Stimulated activated CD8-positive, alpha-beta memory T cell treated with anti-CD3 and anti-CD28 coated beads, Interleukin-4, amount 100 ng/mL, for 1 hour (primary cell): ENCODE measurements at places on chromosomes 7 and 10.

GRCh38 chr7:29502133-29502532, 61.5 kb upstream of the PRR15 start:
- DNase-seq = no peak

DNA sequence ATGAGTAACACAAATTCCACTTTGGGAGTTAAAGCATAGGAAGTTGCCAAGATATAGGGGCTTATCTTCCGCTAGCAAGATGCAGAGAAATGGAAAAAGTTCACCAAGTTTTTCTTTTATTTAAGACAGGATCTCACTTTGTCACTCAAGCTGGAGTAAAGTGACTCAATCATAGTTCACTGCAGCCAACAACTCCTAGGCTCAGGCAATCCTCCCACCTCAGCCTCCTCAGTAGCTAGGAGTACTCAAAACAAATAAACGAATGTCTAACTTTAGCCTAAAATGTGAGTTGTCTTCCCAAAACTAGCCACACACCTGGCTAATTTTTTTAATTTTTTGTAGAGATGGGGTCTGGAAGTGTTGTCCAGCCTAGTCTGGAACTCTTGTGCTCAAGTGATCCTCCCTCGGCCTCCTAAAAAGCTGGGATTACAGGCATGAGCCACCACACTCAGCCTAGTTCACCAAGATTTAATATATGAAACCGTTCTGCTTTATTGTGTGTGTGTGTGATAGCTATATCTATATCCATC, 9.9 kb downstream of the VIM start:
- no peak for DNase-seq

- no peak for DNase-seq
Observed at GRCh38 chr7:130741331-130741995, 7.5 kb upstream of the KLF14 start.

- no peak for DNase-seq
Observed at GRCh38 chr7:132430041-132430855, 146.0 kb downstream of the PLXNA4 start.

- no peak for DNase-seq
Observed at GRCh38 chr7:84231157-84231556, 36.6 kb upstream of the SEMA3A start.

DNA sequence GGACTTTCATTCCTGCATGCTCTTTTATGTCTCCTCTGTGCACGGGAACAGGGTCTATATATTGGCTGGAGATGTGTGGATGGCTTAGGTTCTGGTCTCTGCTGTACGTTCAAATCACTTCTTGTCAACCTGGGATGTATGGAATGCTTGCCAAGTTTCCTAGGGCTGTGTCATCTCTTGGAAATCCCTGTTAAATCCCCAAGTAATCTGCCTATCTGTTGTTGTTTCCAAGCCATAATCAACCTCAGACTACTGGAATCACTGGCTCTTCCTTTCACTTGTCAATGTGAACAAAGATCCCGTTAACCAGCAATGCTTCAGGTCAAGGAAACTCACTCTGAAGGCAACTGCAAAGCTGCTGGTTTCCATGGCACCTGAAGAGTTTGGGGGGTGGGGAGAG, 93.3 kb upstream of the FAM171A1 start:
- no peak for DNase-seq

- DNase-seq = no peak
Observed at GRCh38 chr7:11332186-11332864, 358.7 kb downstream of the PHF14 start.

DNA sequence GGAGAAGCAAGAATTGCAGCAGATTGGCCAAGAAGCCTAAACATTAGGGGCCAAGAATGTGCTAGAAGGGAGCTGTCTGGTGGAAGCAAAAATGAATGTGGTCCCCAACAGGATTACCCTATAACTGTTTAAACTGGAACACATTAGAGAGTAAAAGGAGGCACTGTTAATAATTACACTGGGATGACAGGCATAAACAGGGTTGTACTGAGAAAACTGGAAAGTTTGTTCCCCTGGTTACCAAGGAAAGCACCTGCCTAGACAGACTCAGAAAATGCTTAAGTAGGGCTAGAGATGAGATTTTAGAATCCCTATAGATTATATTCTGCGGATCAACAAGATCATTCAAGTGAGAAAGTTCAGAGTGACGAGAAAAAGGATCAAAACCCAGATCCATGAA, 100.8 kb downstream of the CTTNBP2 start:
- DNase-seq = no peak

DNA sequence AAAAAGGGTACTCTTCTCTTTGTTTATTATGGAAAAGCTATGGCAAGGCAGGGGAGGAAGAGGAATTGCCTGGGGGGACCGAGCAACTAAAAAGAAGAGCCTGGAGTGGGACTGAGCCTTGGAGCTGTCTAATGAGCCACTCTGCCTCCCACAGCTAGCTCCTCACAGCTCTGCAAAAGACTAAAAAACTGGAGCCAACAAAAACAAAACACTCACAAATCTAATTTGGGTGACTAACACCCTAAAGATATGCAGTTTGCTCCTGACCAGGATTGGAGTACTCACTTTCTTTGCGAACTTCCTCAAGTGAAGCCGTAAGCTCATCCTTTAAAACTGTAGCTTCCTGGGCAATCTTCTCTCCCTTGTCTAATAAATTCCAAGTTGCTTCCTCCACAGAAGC, 89.4 kb downstream of the CTNNA3 start:
- no peak for DNase-seq

GRCh38 chr10:7285522-7286322, 125.1 kb downstream of the SFMBT2 start:
- DNase-seq = no peak

GRCh38 chr7:92781117-92781720, 55.2 kb downstream of the CDK6 start:
- no peak for DNase-seq

GRCh38 chr10:86500846-86501245, 20.7 kb downstream of the WAPL start:
- no peak for DNase-seq

GRCh38 chr7:24755541-24756407, 1.5 kb downstream of the GSDME start:
- no peak for DNase-seq

DNA sequence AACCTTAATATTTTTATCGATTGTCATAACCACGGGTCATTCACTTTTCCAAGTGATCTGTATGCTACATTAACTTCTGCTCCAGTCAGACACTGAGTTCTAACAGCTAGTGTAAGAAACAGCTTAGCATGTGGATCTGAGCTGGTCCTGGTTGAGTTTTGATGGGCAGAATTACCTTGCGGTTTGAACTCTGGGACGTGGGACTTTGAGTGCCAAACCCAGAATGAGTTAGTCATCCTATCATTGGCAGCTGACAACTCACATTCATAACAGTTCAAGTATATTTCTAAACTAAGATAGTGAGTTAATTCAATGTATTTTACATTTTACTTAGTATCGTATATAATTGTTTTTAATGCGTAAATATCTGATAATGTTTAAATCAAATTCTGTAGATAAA, 43.2 kb downstream of the C7orf33 start:
- no peak for DNase-seq

DNA sequence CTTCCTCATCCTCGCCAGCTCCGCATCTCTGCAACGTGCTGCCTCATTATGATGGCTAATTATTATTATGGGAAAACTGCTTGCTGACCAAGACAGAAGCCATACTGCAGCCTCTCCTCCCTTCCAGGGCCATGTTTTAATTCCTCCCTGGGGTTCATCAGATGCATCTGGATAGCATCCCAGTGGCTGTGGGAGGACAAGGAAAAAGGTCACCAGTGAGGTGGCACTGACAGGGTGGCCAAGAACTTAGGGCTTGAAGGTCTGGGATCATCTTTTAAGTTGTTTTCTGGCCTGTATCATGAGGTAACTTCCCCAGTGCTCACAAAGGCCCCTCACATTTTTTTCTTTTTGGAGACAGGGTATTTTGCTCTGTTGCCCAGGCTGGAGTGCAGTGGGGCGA, 39.6 kb downstream of the KCNH2 start:
- no peak for DNase-seq

DNA sequence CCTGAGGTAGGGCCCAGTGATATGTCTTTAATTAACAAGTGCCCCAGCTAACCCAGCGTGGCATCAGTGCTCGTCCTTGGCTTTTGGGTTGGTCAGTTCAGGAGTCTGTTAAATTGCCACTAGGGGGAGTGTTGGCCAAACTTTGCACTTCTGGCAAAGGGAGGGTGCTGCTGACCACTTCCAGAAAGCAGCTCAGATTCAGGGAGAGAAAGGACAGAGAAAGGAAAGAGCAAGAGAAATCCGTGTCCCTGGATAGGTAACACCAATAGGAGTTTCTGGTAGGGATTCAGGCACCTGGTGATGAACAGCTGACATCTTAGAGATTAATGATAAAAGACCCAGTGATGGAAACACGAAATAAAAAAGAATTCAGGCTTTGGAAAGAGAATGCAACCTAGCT, 243.1 kb upstream of the AOAH start:
- no peak for DNase-seq

DNA sequence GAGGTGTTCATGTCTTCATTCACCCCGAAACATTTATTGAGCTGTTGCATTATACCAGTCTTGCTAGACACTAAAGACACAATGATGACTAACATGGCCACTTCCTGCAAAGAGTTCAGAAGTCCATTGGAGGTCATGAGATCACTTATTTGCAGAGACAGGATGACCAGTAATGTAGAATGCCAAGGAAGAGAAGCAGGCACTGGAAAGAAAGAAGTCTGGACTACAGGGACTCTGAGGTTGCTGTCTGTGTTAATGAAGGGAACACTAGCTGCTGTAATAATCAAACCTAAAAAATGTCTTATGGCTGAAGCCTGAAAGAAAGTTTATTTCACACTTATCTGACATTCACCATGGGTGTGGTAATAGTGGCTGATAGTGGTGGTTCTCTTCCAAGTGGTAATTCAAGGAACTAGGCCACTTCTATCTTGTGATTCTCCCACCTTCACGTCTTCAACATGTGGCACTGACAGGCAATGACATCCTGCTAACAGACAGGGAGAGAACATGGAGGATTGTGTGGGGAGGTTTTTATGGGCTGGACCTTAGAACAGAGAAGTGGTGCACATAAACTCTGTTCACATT, 89.2 kb upstream of the MKLN1 start:
- DNase-seq = no peak

DNA sequence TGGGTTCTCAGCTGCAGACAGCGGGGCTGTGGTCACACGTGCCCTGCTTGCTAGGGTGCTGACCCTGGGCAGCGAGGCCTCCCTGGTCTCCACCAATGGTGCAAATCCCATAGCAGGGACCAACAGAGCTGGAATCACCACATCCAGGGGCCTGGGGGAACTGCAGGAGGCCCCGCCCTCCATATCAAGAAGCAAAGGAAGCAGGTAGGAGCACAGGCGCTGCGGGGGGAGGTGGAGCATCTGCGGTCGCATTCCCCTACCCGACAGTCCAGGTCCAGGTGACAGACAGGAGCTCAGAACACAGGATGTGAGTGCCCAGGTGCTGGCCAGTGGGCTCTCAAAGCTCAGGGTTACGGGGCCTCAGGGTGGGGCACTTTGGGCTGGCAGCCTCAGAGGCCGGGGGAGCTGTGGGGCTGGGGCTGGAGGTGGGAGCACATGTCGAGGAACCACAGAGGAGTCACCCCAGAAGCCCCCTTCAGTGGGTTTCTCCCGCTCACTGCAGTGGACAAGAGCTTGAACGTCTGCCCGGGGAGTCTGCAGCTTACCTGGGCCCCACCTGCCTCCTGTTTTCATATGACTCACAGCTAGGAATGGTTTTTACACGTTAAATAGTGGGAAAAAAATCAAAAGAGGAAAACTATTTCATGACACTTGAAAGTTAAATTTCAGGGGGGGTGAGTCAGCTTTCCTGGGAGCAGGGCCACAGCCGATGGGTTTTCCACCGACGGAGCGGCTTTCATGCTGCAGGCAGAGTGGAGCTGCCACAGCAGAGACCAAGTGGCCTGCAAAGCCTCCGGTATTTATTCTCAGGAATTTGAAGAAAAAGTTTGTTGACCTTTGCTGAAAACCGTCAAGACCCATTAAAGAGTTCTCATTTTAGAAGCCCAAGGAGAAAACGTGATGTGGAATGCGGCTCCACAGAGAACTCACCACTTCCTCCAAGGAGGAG, 148.7 kb upstream of the PPP2R2D start:
- no peak for DNase-seq

DNA sequence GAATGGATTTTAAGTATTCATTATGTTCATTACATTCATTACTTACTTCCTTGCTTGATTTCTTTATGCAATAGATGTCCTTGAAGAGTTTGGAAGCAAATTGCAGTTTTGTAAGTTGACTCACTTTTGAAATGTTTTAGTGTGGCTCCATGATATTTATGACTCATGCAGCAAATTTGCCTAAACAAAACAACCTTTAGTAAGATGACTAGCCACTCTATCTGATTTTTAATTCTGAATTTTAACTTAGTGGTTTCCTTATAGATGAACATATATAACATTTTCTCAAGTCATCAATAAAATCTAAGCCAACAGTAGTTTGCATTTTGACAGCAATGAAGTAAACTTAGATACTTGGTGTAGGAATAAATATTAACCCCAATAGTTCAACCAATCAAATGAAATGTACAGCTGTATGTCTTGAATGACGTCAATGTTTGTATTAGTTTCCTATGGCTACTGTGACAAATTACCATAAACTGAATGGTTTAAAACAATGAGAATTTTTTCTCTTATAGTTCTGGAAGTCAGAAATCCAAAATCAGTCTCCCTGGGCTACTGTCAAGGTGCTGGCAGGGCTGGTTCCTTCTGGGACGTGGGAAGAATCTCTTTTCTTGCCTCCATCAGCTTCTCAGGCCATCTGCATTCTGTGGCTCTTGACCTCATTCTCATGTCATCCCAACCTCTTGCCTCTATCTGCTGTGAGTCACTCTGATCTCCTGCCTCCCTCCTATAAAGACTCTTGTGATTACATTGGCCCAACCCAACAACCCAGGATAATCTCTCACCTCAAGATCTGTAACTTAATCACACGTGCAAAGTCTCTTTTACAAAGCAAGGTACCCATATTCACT, 73.4 kb downstream of the AHR start:
- no peak for DNase-seq

DNA sequence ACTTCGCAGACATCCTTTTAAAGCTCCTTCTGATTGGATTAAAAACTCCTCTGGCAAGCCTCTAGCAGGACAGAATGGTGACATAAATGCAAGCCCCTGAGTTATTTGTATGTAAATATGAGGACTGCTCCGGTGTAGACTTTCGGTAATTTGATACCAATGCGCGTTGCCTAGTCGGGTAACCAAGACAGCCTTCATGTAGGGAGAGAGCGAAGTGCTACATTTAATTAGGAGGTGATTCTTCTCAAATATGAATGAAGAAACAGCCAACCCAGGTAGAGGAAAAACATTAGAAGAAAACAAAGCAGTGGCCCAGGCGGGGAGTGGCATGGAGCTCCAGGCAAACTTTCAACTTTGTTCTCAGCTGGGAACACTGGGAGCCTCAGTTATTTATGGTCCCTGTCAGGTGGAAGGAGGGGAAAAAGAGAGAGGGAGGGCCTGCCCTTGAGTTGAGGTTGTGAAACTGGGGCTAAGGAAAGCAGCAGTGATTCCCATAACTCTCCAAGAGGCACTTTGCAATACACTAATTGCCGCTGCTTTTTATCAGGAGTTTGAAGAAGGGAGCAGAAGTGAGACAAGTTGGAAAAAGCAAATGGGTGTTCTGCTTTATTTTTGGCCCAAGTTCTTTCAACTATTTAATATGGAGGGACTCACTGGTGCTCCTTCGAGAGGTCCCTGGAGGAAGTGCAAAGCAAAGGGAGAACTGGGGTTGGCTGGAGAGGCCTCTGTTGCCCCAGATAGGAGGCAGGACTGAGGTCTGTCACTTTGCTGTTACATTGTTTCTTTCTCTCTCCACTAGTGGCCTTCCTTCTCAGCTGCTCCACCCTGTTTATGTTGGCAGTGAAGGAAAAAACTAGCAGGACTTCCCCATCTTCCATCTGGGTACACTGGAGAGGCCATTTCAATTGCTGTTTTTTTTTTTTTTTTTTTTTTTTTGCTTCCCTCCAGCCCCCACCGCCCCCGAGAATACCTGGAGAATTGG, 234.6 kb upstream of the CCDC6 start:
- no peak for DNase-seq
